ENCODE measurements at places on chromosomes 2 and 18.

DNA sequence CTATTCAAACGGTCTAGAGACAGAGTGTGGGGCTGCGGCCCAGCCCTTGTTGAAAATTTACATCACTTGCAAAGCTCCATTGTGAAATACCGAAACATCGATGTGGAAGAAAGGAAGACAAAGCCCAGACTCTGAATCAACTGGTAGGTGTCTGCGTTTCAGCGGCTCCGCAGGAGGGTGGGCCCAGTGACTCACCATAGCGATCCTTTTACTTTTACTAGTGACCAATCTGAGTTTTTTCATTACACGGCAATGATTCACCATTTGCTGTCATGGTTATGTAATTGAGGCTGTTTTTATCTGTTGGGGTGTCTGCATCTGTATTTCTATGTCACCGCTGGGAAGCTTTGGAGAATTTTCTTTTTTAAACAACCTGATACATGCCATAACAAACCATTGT lies 66.6 kb upstream of the ODC1 start:
- no peak for DNase-seq

- DNase-seq, result no peak
Observed at GRCh38 chr2:59733970-59734369, 819.5 kb downstream of the BCL11A start.

DNA sequence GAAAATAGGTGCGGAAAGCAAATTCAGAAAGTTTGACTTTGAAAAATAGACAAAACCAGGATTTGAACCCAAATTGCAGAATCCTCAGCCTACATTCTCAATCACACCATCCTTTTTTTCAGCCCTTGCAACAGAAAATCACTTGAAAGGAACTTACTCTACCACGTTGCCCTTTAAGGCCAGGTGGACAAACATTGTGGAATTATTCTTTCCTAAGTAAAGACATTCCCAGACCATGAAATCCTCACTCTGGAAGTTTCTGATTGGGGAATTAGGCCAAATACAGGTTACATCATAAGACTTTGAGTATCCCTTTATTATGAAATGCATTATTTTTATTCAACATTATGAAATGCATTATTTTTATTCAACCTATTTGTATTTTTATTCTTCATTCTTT lies 259.4 kb downstream of the RAD51AP2 start:
- no peak for DNase-seq

- no peak for DNase-seq
Observed at GRCh38 chr18:46053368-46054095, 18.5 kb downstream of the PSTPIP2 start.

DNA sequence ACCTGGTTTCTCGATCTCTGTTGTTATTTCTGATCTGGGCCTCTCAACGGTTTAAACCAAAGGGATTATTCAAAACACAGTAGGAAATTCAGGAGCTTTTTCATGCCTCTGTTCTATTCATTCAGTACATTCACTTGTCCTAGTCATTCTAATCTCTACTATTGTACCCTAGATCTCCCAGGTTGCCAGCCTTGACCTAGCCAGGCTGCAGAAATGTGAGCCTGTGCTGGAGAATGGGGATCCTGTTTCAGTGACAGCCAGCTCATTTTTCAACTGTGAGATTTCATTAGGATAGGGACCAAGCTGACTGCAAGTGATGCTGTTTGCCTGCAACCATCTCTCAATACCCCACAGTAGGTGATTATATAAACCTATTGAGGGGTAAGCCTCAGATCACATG lies 186.2 kb downstream of the CMPK2 start:
- no peak for DNase-seq

DNA sequence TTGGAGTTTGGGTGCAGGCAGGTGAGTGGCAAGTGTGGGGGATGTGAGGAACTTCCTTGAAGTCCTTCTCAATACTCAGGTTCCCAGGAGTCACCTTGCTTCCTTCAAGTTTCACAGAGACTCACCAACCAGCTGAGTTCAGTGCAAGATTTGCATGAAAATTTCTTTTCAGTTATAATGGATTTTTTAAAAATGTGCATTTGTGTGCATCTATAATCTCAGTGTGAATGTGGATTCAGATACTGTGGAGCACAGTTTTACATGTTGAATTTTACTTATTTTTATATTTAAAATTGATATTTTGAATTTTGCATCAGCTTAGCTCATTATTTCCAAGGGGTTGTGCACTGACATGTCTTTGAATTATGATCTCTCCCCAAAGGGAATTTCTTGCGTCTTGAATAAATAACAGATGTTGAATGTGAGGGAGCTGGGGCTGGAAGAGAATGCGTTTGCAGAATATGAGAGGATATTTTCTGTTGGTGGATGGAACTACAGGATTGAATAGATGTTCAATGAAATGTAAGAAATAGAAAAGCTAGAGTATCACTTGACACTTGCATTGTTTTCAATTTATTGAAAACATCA lies 184.3 kb downstream of the RPRM start:
- DNase-seq, result no peak

DNA sequence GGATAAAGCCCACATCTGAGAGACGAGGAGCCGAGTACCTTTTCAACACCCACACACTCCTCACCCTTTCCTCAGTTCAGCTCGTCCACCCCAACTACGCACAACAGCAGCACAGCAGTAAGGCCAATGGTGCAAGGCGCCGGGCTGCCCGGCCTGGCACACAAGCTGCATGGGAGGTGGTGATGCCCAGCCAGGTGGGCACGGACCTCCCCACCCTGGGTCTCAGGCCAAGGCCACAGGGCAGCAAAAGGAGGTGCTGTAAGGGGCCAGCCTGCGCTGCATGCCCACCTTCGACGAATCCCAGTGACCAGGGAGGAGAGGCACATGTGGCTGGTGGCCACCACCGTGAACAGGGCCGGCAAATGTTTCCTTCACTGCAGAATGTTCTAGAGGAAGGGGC lies 36.5 kb upstream of the MLPH start:
- no peak for DNase-seq

GRCh38 chr2:217671871-217672270 lies 330.9 kb downstream of the TNS1 start:
- DNase-seq, result no peak

DNA sequence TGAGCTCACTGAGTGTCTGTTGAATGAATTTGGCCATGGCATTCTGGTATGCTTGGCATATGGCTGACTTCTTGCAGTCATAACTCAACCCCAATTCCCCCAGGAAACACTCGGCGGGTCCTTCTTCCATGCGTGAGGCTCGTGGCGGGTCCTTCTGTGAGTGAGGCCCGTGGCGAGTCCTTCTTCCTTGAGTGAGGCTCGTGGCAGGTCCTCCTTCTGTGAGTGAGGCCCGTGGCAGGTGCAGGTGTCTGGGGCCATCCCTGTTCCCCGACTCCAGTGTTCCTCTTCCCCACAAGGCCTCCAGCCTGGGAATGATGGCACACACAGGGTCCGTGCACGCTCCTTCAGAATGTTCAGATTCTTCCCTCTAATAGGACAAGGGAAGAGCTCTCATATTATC lies 169.0 kb downstream of the EIPR1 start:
- no peak for DNase-seq

GRCh38 chr2:71277536-71278103 lies 50.7 kb upstream of the PAIP2B start:
- DNase-seq, result peak; percentile 72

GRCh38 chr2:71929482-71929772 lies 218.2 kb downstream of the CYP26B1 start:
- DNase-seq, result no peak

- DNase-seq, result no peak
Observed at GRCh38 chr2:27245626-27246025, 17.2 kb downstream of the SLC30A3 start.

GRCh38 chr18:75202696-75203365 lies 6.1 kb downstream of the PTGR3 start:
- no peak for DNase-seq

DNA sequence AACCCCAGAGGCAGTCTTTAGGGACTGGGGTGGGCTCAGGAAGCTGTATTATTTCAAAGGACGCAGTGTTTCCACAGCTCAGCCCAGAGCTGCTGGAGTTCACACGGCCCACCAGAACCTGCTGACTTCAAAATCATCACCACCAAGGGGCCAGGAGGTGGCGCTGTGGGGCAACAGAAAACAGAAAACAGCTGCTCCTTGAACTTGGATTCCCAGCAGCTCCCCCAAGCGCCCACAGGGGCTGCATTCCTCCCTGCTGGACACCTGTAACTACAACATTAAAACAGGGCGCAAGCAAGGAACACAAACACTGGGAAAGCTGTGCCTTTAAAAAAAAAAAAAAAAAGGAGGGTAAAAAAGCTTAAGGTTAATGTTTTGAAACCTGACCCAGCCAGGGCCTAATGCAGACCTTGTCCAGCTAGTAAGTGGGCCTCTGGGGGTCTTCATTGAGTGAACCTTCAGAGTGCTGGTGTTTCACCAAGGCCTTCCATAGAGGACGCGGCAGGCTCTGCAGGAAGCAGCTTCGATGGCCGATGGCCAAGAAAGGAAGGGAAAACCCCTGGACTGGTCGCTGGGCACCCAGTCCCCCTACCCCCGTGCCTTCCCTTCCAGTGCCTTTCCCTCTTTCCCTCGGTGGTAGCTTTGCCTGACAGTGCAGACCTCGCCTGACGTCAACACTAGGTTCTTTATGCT lies 25.9 kb downstream of the MLPH start:
- peak; percentile 92 for DNase-seq

DNA sequence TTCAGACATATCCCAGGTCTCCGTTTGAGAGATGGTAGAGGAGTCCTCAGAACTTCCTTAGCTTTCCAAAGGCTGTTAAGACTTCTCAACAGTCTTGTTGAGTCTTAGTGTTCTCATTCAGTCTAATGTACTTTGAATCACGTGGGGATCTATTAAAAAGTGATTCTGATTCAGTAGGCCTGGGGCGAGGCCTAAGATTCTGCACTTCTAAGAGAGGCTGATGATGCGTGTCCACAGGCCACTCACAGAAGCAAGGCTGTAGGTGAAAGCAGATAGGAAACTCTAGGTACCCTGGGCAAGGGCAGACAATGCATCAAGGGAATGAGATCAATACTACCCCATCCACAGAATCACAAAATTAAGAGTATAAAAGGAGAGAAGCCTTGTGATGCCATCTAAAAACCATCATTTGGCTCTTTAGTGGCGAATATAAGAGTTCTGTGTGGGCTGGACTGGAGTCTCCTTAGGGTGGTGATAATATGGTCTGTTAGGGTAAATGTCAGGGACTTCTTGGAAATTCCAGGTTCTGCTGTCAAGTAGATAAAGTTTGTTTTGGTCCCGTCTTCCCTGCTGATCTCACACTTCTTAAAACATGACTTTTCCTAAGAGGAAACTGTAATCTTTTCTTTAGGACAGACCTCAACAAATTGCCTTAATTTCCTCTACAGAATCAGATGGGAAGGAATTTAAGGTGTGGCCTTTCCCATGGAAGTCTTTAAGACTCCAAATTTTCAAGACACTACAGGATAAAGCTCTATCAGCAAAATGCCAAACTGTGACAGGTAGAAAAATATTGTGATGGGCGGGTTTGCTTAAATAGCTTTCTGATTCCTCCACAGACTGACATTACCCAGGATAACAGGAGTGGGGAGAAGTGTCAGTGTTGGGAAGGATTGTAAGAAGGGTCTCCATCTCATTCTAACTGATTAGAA lies 45.7 kb upstream of the NEMP2 start:
- no peak for DNase-seq

GRCh38 chr2:207330912-207331311 lies 165.2 kb upstream of the KLF7 start:
- DNase-seq, result peak; percentile 96

- DNase-seq, result no peak
Observed at GRCh38 chr2:26305540-26305939, 40.4 kb upstream of the SELENOI start.

DNA sequence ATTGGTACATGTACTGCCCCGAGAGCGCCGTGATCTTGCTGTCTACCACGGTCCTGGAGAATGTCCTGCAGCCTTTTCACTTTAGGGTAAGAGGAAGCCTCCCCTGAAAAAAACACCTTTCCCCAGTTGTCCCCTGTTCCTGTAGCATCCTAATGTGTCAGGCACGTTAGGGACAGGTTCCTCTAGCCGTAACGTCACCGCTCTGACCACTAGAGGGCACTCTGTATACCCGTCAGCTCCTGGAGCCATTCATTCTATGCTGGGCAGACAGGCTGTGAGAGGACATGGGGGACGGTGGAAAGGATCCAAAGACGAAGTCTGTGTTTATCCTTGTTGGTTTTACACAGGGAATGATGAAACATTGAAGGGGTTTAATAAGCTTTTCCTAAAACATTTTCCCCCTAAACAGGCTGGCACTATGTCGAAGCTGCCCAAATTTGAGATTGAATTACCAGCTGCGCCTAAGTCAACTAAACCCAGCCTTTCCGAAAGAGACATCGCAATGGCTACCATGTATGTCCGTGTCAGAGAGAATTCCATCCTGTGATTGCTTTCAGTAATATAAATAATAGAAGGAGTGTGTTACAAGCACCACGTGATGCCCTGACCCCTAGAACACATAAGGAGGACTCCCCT lies 12.7 kb downstream of the RMC1 start:
- DNase-seq, result peak; percentile 88

DNA sequence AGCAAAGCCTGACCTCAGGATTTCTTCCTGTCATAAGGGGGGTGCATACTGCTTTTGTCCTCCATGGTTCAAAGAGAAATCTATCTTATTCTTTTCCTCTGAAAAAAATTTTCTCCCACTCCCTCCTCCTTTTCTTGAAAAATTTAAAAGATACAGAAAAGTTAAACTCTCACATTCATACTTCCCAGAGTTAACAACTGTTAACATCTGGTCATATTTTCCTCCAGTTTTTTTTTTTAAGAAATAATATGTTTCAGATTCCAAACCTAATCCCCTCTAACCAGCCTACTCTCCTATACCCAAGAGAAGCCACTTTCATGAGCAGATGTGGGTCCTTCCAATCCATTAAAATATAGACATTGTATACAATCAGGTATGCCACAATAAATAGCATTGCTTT lies 378.9 kb upstream of the HNRNPA3 start:
- DNase-seq, result no peak

DNA sequence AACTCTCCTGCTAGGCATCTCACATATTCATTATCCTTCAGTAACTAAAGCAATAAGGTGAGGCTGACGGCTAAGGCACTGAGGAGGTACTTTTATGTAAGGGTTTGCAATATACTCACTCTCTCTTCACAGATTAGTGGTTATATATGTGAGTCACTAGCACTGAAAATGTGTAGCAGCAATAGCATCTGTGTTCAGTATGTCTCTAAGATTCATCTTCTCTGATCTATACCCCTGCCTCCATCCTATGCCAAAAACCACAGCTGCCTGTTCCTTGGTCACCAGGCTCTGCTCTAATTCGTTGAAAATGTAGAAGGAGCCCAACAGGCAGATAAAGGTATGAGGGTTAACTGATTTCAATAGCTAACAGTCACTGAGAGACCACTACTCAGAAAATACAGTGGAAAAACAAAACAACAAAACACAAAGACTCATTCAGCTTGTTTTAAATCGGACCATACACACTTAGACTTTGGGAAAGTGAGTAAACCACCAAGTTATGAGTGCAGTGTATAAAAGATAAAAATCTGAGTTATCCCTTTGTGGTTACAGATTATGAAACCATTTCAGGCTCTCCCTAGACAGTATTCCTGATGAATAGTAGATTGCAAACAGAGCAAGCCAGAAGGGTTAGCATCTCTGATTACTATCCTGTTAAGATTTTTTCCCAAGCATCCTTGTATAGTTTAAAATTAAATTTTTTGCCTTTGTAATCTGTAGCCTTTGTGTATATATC lies 75.3 kb upstream of the CYP26B1 start:
- no peak for DNase-seq

- DNase-seq, result peak; percentile 60
Observed at GRCh38 chr18:33201509-33201926, 239.0 kb downstream of the CCDC178 start.
